NCI-H345 (cell line): ENCODE measurements at places on chromosomes 5 and 9.

DNA sequence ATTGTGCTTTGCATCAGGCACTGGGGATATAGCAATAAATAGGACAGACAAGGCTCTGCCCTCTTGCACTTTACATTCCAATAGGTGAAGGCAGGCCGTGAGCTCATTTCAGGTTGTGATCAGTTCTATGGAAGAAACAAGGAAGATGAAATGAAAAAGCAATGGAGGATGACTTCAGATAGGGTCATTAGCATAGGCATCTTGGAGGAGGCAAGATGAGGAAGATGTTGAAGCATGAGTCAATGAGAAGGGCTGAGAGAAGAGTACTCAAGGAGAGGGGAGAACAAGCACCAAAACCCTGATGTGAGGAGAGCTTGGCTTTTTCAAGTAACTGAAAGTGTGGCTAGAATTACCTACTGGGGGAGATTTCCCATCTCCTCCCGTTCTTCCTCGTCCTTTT is 5.0 kb upstream of the SPARC start:
- DNase-seq = no peak

GRCh38 chr5:93622240-93622885 is 39.3 kb downstream of the NR2F1 start:
- peak; percentile 63 for DNase-seq

GRCh38 chr9:124035001-124035650 is 23.6 kb downstream of the LHX2 start:
- no peak for DNase-seq

GRCh38 chr5:145680767-145681166 is 154.4 kb downstream of the PRELID2 start:
- DNase-seq = no peak

GRCh38 chr9:36129139-36129538 is 7.4 kb upstream of the GLIPR2 start:
- DNase-seq = no peak

- DNase-seq = no peak
These were observed 1729.2 kb upstream of the WWC1 start for GRCh38 chr5:166562246-166562645.
